ENCODE measurements at places on chromosomes 11 and 22. TPM values are rescaled to one million over a fixed set of nuclear protein-coding genes. Genes with fewer than 3 reads are reported as not detected.

DNA sequence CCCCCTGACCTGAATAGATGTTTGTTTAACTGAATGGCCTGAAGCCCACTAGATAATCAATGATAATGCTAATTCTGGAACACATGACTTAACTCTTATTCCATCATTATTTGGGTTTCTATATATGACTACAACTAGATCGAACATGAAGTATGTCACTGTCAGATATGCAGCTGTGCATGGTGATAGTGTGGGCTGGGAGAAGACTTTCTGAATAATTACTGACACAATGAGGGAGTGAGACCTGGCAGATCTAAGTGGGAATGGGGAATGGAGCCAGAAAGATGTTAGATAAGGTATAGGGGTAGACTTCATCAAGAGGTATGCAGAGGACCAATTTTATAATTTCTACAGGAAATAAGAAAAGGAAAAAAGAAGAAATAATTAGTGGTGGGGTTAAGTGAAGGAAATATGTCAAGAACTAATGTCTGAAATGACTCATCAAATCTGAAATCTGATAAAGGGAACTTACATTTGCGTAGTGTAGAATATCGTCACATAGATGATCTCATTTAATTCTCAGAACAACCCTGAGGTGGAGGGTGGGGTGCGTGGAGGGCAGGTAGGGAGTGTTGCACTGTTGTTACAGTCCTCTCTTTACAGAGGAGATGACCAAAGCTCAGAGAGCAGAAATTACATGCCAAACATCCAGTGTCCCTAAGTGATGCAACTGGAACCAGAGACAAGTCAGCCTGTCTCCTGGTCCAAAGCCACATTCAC, 68.2 kb upstream of the EED start:
- DNase-seq = no peak

- peak; percentile 55 for DNase-seq
These were observed 7.1 kb upstream of the VWA5A start for GRCh38 chr11:124108156-124108555.

- DNase-seq = peak; percentile 63
These were observed 26.2 kb upstream of the TPBGL start for GRCh38 chr11:75214411-75214821.

Gene DCHS1
- total RNA-seq = 2.8 TPM

- no peak for DNase-seq
These were observed 33.4 kb downstream of the MIAT start for GRCh38 chr22:26690654-26691376.

DNA sequence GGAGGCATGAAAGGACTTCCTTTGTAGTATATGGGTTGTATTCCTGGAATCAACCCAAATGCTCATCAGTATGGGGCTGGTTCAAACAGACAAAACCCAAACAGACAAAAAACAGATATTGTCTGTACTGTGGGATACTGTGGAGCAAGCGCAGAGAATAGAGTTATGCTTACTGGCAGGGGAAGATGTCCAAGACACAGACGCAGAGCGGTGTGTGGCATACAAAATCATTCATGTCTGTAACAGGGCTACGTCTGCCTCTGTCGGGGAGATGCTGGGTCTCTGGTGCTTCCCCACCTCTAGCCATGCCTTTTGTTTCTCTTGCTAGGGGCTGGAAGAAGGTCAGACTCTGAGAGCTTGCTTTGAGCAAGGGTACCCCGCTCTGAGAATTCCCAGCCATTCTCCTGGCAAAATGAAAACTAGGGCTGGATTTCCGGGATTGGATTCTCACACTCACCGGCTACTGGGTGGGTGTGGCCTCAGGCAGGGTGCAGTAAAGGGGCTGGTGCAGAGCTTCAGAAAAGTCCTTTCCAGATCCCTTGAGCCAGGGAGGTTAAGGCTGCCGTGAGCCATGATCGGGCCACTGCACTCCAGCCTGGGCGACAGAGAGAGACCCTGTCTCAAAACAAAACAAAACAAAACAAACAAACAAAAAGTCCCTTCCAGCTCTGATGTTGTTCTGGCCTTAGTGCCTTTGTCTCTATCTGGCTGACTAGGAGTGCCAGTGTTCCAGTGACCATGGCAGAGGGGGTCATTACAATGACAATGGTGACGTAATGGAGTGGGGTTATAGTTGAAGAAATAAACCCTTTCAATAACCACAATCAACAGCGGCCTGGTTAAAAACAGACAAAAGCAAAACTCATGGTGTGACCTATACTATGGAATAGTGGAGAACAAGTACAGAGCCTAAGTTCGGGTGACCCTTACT, 2.9 kb upstream of the ABCC8 start:
- peak; percentile 56 for DNase-seq

- no peak for DNase-seq
These were observed 716.5 kb downstream of the NELL1 start for GRCh38 chr11:21385669-21386440.

DNA sequence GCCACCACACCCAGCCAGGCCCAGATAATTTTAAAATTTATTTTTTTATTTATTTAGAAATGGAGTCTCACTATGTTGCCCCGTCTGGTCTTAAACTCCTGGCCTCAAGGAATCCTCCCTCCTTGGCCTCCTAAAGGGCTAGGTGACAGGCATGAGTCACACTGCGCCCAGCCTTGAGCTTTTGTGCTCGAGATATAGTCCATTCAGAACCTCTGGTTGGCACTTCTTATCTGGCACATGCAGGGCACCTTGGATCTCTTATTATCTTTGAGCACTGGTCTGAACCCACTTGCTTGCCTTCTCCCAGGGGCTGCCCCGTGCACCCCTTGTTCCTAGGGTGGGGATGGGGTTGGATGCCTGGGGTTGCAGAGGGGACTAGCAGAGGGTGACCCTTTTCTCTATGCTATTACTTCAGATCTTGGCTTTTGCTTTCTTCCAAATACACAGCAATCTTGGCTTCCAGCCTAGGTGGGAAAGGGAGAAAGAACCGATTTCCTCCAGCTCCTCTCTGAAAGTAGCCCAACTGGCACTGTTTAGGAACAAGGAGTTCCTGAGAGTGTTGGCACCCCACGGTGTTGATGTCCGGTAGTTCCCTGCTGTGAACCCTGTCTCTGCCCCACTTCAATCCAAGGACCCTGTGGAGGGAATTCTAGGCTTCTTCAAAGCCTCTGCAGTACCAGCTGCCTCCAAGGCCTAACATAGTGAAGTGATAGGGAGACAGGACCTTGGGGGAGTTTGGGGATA, 1.3 kb upstream of the SLC3A2 start:
- no peak for DNase-seq

Gene KRTAP5-10
- 0.53 TPM for total RNA-seq

DNA sequence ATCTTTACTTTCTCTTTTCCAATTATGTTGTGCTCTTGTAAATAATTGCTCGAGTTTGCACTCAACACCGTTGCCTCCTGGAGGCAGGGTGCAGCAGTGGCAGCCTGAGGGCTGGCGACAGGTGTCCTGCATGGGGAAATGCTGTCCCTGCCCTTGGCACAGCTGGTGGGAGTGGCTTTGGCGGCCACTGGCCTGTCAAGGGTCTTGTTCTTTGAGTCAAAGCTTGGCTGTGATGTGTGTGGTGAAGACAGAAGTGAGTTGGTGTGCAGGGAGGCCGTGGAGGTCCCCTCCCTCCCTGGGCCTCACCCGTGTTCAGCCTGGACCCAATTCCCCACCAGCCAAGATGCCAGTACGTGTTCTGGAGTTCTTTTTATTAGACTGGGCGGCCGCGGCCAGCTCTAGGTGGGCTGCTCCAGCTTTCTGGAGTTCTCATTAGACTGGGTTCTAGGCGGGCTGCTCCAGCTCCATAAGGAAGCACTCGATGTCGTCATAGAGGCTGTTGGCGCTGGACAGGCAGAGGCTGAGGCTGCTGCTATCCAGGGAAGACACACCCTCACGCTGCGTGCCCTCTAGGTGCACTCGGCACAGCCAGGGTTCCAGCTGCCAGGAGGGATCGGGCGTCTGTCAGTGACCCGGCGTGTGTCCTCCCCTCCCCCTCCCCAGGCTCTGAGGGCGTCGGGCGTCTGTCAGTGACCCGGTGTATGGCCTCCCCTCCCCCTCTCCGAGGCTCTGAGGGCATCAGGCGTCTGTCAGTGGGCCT, 3.4 kb downstream of the IRF7 start:
- peak; percentile 82 for DNase-seq

DNA sequence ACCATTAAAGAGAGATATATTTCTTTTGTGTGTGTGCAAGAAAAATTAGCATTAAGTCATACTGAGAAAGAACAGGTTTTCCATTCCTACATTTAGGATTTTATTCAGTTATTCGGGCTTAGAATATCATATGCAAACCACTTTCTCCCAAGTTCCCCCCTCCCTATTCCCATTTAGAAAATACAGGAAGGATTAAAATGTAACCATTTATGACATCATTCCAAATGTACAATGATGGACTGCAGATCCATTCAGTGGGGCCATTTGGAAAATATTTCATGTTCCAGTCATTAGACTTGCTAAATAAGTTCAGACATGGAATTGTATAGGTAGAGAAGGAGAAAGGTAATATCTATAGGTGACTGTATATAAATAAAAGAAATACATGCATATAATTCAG, 228.6 kb upstream of the MPPED2 start:
- DNase-seq = no peak

DNA sequence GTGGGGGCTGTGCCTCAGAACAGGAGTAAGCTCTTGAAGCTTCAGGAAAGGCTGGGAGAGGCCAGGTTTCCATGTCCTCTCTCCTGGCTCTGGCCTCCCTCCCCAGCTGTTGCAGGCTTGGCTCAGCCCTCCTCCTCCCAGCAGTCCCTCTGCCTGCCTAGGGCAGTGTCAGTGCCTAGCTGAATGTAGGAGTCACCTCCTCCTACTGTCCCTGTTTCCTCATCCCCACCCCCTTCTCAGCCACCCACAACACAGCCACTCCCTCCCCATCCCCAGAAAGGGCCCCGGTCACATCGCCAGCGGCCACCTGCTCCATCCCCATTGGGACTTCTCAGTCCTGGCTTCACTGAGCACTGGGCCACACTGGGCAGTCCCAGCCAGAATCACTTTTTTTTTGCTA, 2.9 kb upstream of the FBLN1 start:
- peak; percentile 56 for DNase-seq

- no peak for DNase-seq
These were observed 13.7 kb downstream of the NUP98 start for GRCh38 chr11:3783611-3784010.

- no peak for DNase-seq
These were observed 71.1 kb downstream of the STIM1 start for GRCh38 chr11:3926458-3927095.
